ENCODE measurements at places on chromosomes 7 and 10.

DNA sequence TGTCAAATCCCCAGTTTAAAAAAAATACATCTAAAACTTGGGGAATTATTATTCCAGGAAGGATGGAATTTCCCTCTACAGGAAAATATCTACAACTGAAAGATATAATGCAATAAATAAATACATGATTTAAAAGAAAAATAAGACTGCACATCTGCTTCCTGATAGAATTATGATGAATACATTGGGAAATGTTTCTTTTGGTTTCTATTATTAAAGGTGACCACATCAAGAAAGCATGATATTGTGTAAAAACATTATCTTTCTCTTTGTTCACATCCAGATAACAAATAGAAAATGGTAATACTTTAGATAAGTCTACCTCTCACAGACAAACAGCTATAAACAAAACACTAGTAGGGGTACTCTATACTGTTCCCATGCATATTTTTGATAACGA is 19.2 kb downstream of the SEMA3D start:
- no peak for DNase-seq

- DNase-seq = no peak
Observed at GRCh38 chr10:48556713-48557112, 48.2 kb downstream of the ARHGAP22 start.

DNA sequence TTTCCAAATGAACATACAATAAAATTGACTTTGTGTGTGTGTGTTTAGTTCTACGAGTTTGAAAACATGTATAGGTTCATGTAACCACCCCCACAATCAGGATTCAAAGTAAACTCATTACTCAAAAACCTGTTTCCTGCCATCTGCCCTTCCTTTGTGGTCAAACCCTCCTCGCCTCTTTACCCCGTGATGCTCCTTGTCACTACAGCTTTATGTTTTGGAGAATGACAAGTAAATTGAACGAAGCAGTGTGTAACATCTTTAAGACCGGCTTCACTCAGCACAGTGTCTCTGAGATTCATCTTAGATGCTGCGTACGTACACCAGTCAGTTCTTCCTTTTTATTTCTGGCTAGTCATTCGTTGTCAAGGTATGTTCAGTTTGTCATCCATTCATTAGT is 54.6 kb upstream of the MKI67 start:
- DNase-seq = no peak

DNA sequence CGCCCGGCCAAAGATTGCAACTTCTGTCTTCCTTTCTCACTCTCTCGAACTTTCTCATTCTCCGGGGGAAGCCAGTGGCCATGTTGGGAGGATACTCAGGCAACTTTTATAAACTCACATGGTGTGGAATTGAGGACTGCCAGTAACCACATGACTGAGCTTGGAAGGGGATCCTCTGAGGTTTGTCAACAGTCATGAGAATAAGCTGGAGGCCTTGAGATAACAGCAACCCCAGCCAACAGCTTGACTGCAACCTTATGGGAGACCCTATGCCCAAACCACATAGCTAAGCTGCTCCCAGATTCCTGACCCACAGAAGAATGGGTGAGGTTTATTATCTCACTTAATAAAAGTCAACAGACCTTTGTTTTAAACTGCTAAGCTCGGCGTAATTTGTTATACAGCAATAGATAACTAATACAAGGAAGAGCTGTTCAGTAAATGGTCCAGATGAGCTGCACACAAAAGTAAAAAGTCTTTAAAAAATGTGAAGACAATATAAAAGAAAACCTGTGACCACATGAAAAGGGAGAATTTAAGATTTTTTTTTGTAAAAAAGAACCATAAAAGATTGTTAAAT is 9.6 kb downstream of the SYPL1 start:
- DNase-seq = no peak

GRCh38 chr7:122597277-122597676 is 101.6 kb downstream of the RNF133 start:
- no peak for DNase-seq

- DNase-seq = peak; percentile 84
Observed at GRCh38 chr10:78316451-78316931, 282.8 kb downstream of the RPS24 start.

DNA sequence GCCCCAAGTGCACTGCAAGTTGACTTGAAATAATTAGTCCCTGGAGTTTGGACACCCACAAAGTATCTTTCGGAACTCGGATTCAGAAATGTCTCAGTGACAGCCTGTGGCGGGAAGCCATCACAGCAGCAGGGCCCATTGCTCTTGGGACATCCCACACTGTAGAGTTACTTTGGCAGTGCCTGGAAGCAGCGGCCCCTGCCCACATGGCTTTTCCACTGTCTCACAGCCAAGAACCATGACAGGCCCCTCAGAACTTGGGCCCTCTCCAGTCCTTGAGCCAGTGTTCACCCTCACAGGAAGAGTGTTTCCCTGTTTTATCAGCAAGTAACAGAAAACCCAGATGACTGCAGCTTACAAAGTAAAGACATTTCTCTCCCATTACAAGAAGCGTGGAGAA is 477.0 kb upstream of the GALNT17 start:
- DNase-seq = no peak

GRCh38 chr10:15856328-15857015 is 3.8 kb downstream of the MINDY3 start:
- DNase-seq = no peak

DNA sequence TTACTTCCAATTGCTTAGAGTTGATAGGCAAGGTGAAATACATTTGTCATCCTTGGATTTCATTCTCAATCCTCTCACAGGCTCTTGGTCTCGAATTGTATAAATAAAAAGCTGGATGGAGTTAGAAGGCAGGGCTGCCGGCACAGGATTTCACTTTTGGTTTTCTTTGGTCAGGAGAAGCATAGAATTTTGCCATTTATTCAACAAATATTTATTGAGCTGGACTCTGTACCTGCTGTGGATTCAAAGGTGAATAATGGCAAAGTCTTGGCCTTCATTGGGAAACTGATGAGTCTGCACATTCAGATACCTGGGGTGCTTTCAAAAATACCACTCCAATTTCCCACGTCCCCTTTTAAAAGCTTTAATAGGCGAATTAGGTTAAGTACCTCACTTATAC is 49.7 kb downstream of the PDK4 start:
- no peak for DNase-seq

DNA sequence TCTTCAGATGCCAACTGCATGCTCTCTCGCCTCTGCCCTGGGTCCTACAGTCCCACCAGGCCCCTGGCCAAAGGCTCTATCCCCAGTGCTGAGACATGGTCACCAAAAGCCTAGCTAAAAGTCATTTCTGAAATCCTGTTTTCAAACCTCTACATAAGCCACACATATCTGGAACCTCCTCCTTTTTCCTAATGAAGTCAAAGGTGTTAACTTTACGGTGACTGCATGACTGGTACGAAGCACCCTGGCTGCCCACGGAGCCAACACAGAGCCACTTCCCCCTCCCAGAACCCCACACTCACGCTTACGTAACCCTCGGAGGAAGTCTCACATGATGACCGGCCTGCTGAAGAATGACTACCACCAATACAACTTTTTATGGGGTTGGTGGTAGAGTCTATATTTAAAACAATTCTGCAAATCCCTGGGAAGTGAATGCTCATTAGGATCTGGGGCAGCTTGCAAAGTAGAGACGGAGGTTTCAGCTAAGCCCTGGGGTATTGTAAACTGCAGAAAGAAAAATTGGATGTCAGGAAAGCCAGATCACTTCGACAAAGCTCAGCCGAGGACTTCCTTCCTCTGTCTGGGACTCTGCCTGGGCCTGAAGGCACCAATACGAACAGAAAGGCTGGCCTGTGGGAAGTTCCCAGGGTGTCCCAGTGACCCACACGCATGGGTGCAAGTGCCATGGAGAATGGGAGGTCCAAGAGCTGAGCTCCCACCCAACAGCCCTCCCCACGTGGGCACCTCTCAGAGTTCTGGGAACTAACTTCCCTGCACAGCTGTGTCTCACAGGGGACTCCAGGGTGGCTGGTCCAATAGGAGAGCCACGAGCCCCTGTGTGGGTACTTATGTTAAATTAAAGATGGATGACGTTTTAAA is 50.7 kb downstream of the PDGFA start:
- DNase-seq = no peak

GRCh38 chr10:92756201-92757065 is 66.7 kb downstream of the HHEX start:
- no peak for DNase-seq

DNA sequence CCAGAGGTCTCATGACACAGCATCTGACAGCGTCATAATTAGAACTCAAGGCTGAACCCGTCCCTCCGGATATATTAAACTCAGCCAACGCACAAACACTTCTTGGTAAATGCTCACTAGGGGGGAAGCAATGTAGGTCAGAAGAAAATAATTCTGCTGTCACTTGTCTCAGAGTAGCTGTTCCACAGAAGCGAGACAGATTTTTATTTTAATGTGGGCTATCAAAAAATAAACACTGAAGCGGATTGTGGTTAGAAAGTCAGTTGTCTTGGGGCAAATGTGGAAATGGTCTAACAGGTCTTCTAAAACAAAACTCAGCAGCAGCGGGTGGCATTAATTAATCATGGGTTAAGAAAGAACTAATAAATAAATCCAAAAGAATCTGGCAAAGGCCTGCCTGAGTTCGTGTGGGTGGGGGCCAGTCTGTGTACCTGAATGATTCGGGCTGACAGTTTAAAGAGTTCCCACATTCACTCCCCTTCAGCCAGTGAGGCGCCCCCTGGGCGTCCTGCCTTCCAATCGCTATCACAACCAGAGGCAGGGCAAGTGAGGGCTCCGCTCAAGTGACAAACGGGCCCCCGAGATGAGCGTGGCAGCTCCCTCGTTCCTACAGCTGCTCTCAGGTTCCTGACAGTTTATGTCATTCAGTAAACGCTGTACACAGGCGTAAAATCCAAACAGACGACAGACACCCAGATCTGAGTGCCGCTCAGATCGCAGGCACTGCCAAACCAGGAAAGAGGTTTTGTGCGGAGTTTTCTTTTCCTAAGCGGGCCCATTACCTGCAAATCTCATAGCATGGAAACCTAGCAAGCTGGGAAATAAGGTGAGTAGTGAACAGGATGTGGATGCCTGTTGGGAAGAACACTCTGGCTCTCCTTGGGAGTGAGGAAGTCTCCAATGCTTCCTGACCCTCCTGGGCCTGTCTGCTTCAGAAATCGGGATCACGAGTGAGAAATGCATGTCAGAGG is 52.9 kb downstream of the NRAP start:
- DNase-seq = no peak

DNA sequence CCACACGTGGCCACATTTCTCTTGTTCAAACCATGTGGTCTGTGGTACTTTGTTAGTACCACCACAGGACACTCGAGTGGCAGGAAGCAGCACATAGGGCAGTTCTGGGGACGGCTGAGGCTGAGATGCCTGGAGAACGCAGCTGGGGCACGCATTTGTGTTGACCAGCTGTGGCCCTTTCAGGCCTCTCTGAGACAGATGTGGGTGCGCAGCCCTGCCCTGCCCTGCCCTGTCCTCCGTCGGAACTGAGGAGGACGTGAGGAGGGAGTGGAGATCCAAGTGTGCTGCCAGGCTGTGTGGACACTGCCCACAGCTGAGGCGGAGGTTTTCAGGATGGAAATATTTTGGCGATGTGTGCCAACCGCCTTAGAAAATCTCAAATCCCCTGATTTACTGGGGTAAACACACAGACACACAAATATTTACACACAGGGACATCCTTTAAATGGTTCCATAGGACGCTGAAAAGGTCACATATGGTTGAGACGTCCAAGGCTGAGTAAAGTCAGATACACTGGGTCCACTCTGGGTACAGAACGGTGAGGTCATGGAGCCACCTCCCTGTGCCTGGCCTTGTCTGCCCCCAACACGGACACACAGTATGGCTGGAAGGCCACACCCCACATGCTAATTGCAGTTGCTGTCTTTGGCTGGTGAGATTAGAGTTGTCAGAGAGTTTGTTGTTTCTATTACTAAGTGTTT is 14.8 kb downstream of the BHLHA15 start:
- no peak for DNase-seq

DNA sequence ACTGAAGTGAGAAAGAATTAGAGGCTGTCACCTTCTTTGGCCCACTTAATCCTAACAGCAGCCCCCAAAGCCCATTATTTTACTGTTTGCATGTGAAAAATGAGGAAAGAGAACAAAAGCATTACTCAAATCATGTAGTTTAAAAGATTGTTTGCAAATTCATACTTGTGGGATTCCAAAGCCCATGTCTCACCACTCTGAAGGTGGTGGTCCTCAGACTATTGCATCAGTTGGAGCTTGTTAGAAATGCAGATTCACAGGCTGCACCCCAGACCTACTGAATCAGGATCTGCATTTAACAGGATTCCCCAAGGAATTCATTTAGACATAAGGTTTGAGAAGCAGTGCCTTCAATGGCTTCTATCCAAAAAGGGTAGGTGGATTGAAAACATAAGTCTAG is 93.7 kb upstream of the PDE1C start:
- DNase-seq = no peak

DNA sequence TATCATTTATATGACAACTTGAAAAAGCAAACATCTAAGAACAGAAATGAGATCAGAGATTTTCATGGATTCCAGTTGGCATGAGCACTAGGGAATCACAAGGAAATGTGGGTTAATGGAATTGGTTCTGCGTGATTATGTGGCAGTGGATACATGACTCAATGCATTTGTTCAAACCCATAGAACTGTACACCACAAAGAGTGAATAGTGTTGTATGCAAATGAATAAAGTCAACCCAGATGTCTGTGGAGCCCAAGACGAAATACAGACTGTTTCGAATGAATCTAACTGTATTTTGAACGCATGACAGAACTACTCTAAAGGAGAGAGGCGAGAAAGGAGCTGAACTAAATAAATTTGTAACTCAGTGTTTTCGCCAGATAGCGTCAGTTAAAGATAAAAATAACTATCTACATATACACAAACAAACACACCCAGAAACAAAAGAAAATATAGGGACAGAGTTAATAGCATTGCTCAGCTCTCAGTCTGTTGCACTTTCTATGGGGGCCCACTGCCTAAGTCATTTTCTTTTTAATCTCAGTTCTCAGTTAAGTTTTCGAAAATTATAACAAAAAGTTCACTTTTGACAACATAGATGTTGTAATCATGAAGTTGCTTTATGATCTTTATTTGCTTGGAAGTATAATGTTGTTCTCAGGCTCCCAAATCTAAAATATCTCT is 636.7 kb upstream of the SEMA3D start:
- DNase-seq = no peak

GRCh38 chr10:133418289-133418993 is 6.0 kb downstream of the SPRN start:
- DNase-seq = no peak

DNA sequence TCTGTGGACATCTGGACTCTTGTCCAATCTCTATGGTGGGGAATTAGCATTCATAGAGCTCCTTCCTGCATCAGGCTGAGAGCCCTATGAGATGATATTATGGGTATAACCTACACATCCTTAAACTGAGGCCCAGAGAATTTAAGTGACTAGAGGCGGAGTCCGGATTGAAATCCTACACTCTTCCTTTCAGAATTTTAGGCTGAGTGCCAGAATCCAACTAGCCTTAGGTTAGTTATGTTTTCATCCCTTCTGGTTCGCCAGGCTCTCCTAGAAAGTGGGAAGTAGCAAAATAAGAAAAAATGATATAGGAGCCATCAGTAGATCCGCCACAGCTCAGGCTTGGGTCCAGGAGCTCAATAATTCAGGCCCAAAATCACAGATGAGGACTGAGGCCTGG is 212.5 kb downstream of the GLI3 start:
- no peak for DNase-seq

GRCh38 chr7:129778770-129779601 is 167.5 kb downstream of the NRF1 start:
- DNase-seq = no peak

GRCh38 chr10:16966991-16967865 is 150.0 kb upstream of the RSU1 start:
- no peak for DNase-seq

GRCh38 chr10:88187472-88187871 is 324.0 kb downstream of the PTEN start:
- no peak for DNase-seq
